Bronchial smooth muscle cell (primary cell): ENCODE measurements at places on chromosomes 13 and 19. TPM values are rescaled to one million over a fixed set of nuclear protein-coding genes. Genes with fewer than 3 reads are reported as not detected.

Gene ZNF320
- 8.0 and 8.4 TPM in 2 replicates for total RNA-seq

Gene FGF14
- 3.0 and 4.6 TPM in 2 replicates for total RNA-seq

Gene CGB2
- not detected in 2 replicates for total RNA-seq

Gene SCN1B
- 10.6 and 15.6 TPM in 2 replicates for total RNA-seq

Gene F7
- under 0.01 TPM in 1 of 2 replicates, not detected in the other for total RNA-seq

Gene ZNF600
- total RNA-seq: 1.8 and 3.2 TPM in 2 replicates

Gene KDM4B
- total RNA-seq: 8.8 and 12.1 TPM in 2 replicates

Gene AP2A1
- total RNA-seq: 69.2 and 78.0 TPM in 2 replicates

Gene LILRA1
- not detected in 2 replicates for total RNA-seq

Gene NOTCH3
- 13.2 and 21.0 TPM in 2 replicates for total RNA-seq

Gene TRPC4
- 0.09 and 0.16 TPM in 2 replicates for total RNA-seq

Gene FAM98C
- 8.2 and 9.6 TPM in 2 replicates for total RNA-seq

Gene ZNF606
- total RNA-seq: 10.4 and 13.7 TPM in 2 replicates

Gene CAPN12
- 0.16 and 0.26 TPM in 2 replicates for total RNA-seq

Gene PTH2
- not detected in 2 replicates for total RNA-seq

Gene ZNF382
- 3.5 and 9.0 TPM in 2 replicates for total RNA-seq

Gene PGLYRP2
- total RNA-seq: not detected in 2 replicates

Gene PCDH9
- total RNA-seq: 1.0 and 2.5 TPM in 2 replicates

Gene ZNF296
- total RNA-seq: not detected in 2 replicates

Gene TNFRSF19
- total RNA-seq: 78.3 and 85.6 TPM in 2 replicates

Gene F2RL3
- 0.09 TPM in 1 of 2 replicates, not detected in the other for total RNA-seq

Gene GSX1
- not detected in 2 replicates for total RNA-seq

Gene TNFSF9
- 0.09 and 0.63 TPM in 2 replicates for total RNA-seq

Gene SPACA4
- total RNA-seq: not detected in 2 replicates

Gene CD209
- not detected in 2 replicates for total RNA-seq

Gene KLK4
- not detected in 2 replicates for total RNA-seq

Gene ZNF493
- total RNA-seq: 31.7 and 36.8 TPM in 2 replicates

Gene HIPK4
- total RNA-seq: 0.16 and 0.17 TPM in 2 replicates

Gene TFPT
- total RNA-seq: 16.7 and 21.9 TPM in 2 replicates
